ENCODE measurements at places on chromosomes 16 and 17.
A peak's percentile ranks its signal among the peaks of the same experiment; 100 is the strongest.

DNA sequence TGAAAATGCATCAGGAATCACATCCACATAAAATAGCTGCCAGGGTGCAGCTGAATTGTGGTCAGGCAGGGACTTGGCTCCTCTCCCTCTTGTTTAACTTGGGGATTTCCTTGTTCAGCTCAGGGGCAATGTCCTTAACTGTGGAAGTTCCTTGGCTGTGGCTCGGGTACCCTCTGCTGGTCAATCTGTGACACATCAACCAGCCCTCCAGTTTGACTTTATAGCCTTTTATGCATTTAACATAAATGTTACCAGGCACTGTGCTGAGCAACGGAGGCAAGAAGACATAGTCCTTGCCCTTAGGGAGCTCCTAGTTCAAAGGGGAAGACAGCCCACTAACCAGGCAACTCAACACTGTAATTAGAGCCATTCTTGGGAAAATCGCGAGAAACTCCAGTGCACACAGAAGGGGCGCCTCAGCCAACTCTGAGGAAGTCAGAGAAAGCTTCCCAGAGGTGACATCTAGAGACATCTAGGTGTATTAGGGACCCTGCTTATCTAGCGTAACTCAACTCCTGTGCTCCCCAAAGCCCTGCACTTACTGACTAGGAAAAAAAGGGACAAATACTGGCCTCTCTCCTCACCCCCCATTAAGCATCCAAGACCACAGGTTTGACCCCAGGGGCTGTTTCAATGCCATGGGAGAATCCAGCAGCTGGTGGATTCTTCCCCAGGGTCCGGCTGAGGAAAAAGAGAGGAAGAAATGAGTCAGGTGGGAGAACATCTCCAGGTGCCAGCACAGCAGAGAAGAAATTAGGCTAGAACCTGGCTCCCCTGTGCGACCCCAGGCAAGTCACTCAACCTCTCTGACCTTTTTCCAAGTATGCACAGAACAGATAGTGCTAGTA is 17.3 kb upstream of the EEF2K start:
- peak; percentile 81 for DNase-seq

GRCh38 chr16:88442727-88443576 is 10.1 kb upstream of the ZFPM1 start:
- peak; percentile 91 for DNase-seq

GRCh38 chr17:79164408-79164807 is 89.8 kb downstream of the ENGASE start:
- no peak for DNase-seq

GRCh38 chr17:64064331-64064730 is 43.9 kb upstream of the ICAM2 start:
- no peak for DNase-seq

- DNase-seq: peak; percentile 63
Observed at GRCh38 chr16:11212798-11213196, 43.2 kb downstream of the SOCS1 start.

DNA sequence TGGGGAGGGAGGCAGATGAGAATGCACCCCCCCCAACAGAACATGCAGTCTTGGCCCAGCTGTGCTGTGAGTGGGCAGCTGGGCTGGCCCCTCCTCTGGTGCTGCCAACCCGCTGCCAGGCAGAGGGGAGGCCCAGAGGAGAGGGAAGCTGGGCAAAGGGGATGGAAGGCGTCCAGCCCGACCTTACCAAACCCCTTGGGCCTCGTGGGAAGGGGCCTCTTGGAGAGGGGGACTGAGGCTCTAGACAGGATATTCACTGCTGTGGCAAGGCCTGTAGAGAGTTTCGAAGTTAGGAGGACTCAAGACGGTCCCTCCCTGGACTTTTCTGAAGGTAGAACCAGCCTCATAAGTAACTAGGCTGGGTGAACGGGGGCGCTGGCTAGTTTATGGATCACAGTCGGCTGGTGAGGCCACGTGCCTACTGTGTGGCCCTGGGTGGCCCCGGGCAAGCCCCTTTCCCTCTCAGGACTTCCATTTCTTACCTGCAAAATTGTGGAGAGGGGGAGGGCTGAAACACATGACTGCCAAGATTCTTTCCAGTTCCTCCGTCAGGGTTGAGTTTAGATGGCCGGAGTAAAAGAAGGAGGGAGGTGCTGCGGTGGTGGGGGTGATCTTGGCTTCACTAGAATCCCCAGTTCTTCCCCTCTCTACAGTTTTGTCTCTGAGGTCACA is 857 bp upstream of the STAT5A start:
- DNase-seq: no peak

- peak; percentile 93 for DNase-seq
Observed at GRCh38 chr17:49910094-49910857, 58.7 kb upstream of the DLX4 start.

- no peak for DNase-seq
Observed at GRCh38 chr17:16976725-16977550, 5.0 kb upstream of the TNFRSF13B start.

DNA sequence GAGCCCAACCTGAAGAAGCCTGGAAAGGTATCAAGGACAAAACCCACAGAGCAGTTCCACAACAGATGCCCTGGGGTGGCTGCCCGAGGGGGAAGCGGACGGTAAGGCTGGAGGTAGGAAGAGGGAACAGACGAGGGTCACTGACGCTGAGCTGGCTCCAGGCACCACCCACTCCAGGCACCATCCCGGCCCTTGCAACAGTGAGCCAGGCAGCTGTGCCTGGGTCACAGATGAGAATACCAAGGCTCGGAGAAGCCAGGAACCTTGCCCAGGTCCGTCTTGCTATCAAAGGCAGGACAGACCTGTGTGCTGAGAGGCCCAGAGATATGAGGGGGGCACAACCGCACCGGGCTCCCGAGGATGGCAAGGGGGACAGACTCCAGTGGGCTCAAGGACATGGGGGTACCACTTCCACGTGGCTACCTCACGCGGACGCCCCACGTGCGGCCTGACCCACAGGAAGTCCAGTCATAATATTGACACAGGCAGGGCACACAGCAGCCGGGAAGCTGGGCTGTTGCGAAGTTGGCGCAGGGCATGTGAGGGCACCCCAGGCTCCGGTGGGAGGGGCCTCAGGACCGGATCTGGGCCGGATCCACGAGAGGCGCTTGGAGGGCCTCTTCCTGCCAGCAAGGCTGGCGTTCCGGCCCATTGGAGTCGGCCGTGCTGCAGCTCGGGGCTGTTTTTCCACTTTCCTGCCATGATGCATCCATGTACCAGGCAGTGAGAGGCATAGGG is 29.9 kb downstream of the PEMT start:
- no peak for DNase-seq

GRCh38 chr17:74453665-74454196 is 12.7 kb upstream of the CD300A start:
- DNase-seq: no peak

DNA sequence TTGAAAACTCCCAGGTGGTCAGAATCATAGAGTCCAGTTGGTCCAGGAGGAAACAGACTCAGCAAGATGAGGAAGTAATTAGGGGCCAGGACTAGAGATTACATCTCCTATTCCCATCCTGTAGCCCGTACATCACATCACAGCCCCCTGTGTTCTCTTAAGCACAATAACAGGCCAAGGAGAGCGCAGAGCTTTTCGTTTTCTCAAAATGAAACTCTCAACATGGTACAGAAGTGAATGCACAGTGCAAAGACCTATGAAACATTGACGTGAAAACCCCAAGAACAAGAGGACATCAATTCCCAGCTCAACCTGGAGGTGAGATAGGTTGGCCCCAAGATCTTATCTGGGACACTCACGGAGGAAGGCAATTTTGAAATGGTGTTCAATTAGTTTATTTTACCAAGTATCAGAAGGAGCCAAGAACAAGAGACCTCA is 9.0 kb downstream of the PIK3R5 start:
- no peak for DNase-seq

DNA sequence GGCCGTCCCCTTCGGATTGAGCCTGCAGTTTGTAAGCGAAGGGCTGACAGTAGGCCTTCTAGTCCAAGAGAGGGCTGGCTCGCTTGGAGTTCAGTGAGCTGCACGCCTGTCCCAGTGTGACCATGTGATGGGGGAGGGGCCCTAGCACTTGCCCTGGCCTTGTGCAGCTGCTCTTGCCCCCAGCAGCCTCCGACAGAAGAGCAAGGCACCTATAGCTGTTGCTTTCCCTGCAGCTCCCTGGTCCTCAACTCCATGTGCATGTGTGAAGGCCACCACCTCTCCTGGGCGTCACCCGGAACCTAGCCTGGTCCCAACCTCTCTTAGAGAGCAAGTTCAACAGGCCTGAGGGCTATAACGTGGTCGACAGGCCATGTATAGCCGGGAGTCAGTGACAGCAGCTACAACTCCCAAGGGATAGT is 5.6 kb downstream of the SPHK1 start:
- no peak for DNase-seq

DNA sequence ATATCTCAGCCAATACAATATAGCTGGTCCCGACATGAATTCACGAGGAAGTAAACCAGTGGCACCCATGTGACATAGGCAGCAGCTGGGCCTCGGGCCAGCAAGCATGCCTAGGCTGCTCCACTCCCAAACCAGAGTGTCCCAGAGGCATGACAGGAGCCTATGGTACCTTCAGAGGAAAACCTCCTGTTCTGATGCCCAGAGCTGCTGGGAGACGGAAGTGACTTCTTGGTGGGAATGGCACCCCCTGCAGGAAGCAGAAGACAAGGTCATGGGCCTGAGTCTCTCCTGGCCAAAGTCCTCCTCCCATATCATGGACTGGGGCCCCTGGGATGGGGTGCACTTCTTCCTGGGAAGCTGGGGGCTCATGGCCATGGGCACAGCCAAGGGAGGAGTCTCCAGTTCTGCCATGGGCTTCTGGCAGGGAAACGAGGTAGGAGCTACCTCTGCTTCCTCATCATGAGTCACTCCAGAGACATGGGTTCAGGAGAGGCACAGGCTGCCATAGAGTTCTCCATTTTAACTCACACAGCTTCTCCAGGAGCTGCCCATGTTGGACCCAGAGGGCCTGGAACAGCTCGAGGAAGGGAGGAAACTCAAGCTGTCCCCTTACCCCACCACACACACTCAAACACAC is 13.4 kb downstream of the FBF1 start:
- DNase-seq: no peak

- DNase-seq: no peak
Observed at GRCh38 chr16:8960788-8961109, 3.0 kb downstream of the USP7 start.

GRCh38 chr17:16255481-16255921 is 38.5 kb downstream of the PIGL start:
- no peak for DNase-seq

DNA sequence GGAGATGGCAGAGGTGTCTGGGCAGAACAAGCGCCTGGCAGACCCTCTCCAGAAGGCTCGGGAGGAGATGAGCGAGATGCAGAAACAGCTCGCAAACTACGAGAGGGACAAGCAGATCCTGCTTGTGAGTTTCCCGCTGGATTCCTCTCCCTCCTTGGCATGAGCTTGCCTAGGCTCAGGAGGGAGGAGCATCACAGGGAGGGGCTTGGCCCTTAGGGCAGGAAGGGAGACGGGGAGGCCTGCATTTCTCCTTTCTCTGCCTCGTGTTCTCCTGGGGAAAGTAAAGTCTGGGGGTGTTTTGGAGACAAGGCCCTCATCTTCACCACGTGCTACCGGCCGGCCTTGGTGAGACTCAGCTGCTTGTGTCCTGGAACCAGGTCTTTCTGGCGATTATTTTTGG is 18.0 kb upstream of the DBNDD1 start:
- no peak for DNase-seq

DNA sequence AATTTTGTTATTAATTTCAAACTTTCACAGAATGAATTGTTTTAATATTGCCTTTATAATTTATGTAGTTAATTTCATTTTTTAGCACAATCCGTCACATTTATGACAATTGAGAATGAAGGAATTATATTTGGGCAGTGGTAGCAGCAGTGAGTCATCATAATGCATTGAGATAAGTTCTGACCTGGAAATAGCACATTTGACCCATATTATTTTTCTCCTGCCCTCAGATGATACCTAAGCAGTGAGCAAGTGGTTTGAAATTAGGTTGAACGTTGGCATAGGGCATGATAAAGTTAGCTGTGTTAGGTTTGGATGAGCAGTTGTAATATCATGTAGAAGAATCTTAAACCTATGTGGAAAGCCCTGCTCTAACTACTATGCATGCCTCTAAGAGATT is 1431.3 kb upstream of the CDH8 start:
- DNase-seq: no peak

DNA sequence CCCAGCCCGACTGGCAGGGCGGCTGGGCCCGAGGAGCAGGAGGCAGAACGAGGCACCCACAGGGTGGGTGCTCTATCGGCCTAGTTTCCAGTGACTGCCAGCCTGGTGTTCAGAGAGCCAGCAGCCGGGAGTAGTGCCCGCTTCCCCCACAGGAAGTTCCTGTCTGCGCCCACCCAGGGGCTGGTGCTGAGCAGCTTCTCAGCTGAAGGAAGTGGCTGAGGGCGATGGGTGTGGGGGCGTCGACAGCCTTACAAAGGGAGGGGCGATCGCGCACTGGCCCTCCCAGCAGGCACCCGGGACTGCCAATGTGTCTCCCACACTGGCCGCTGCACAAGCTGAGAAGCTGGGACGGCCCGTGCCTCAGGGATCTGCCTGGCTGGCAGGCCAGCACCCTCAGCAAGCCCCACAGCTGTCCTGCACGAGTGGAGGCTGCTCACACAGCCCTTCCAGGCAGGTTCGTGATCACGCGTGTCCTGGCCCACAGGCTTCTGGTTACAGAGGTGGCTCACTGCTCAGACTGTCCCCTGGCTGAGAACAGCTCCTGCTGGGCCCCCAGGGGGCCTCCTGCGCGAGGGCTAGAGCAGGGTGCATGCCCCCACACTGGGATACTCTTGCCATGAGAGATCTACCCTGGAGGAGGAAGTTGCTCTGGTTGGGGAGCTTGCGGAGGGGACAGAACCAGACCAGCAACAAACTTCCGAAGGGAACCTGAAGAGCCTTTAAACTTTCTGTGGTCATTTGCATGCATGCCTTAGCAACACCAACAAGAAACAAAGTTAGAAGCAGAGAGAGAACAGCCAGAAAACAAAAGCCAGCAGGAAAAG is 2.5 kb downstream of the RNF166 start:
- no peak for DNase-seq

DNA sequence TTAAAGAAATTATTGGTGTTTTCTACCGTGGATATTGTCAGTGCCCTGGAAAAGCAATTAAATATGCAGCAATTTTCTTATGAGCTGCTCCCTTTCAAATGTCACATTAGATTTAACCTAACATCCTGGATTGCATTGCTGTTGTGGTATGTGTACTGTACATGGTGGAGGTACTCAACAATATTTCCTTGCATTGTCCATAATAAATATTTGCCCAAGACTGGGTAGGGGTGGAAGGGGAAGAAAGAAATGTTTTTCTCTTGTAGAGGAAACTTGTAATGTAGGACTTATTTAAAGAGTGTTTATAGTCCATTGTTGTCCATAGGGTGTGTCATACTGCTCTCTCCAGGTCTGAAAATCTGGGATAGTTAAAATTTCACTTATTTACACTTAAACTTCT is 346.2 kb upstream of the TBX2 start:
- no peak for DNase-seq
